Fibroblast of skin of left biceps (primary cell): ENCODE measurements at places on chromosomes 11 and 22.

GRCh38 chr22:26172389-26172990 lies 3.2 kb downstream of the SEZ6L start:
- no peak for DNase-seq

DNA sequence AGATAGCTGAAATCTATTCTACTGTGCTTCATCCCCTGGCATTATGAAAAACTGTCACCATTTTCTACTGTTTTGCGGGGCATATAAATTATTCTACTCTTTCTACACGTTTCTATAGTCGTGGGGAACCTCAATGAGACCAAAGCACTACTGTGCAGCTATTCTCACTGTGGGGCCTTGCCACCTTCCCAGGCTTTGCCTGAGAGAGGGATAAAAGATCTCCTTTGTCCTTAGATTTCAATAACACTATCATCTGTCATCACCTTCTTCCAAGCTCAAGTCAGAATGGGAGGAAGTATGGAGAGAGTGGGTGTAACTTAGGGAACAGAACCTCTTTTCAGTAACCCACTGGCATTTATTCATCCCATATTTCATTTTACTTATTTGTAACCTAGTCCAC lies 1462.1 kb upstream of the RAG2 start:
- no peak for DNase-seq

- peak; percentile 79 for DNase-seq
Observed at GRCh38 chr11:33912405-33913361, 20.8 kb upstream of the LMO2 start.

- DNase-seq: no peak
Observed at GRCh38 chr22:29658176-29658575, 54.7 kb downstream of the NF2 start.
